ENCODE measurements at places on chromosomes 2 and 18.

DNA sequence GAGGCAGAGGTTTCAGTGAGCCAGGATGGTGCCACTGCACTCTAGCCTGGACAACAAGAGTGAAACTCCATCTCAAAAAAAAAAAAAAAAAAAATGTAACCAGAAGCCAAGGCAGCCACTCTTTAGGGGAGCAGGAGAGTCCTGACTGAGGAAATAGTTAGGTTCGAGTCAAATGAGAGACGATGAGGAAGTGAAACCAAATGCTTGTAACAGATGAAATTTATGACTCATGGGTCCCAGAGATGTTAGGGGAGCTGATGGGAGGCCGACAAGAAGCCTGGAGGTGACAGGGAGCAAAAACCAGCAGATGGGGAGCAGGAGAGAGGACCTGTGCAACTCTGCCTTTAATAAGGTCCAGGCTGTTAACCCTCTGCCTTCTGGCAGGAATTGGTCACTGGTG is 756.1 kb upstream of the DDX18 start:
- no peaks in the 10 kb centered on the region for H3K4me1 ChIP-seq
- DNase-seq = no peak
- H3K27me3 ChIP-seq = no peaks in the 10 kb centered on the region
- H3K4me3 ChIP-seq = no peak overlapping the region

GRCh38 chr2:50582164-50582563 is 449.8 kb downstream of the NRXN1 start:
- no peaks in the 10 kb centered on the region for H3K36me3 ChIP-seq
- no peak overlapping the region for H3K27ac ChIP-seq
- no peak for DNase-seq
- no peaks in the 10 kb centered on the region for H3K27me3 ChIP-seq
- no peaks in the 10 kb centered on the region for H3K4me1 ChIP-seq

- no peak overlapping the region for H3K27ac ChIP-seq
- no peak for DNase-seq
- H3K4me3 ChIP-seq = no peak overlapping the region
- no peaks in the 10 kb centered on the region for H3K27me3 ChIP-seq
Measured at GRCh38 chr2:150167711-150168110, 319.8 kb downstream of the RND3 start.

DNA sequence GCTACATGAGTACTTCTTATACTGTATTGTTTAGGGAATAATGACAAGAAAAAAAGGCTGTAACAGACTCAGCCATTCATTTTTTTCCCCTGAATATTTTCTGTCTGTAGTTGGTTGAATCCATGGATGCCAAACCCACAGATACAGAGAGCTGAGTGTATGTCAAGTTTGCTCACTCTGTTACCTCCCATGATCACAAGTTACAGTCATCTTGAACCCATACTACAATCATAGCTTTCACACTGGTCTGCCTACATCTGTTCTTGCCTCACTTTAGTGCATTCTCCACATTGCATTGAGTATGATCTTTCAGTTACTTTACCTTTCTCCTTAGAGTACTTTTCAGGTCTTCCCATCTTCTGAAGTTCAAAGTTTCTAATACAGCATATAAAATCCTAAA is 94.0 kb downstream of the BIRC6 start:
- H3K4me1 ChIP-seq = no peaks in the 10 kb centered on the region
- H3K27me3 ChIP-seq = no peaks in the 10 kb centered on the region
- no peak overlapping the region for H3K4me3 ChIP-seq
- no peak for DNase-seq

DNA sequence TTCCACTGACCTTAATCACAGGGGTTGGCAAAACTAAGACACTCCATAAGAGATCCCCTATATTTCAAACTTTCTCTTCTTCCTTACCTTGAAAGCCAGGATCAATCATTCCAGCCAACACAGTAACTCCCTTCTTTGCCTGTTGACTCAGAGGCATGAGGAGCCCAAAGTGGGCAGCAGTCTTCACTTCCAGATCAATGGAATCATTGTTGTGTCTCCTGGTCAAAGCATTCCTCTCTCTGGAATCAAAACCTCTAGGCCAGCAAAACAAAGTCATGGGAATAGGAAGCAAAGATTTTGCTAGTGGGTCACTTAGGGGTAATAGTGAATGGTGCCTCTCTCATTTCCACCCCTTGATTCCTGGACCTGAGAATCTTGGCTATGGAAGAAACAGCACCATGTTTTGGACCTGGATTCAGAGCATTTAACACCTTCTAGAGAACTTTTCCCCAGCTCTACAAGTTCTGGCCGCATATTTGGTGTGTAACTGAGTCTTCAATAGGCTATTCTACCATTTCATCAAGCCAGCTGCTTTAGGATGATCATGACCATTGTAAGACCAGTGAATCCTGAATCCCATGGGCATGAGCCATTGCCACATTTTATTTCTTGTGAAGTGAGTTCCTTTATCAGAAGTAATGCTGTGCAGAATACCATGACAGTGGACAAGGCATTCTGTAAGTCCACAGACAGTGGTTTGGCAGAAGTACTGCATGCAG is 65.7 kb upstream of the SERPINE2 start:
- no peaks in the 10 kb centered on the region for H3K36me3 ChIP-seq
- DNase-seq = no peak
- H3K27ac ChIP-seq = no peak overlapping the region
- H3K4me3 ChIP-seq = no peak overlapping the region
- H3K27me3 ChIP-seq = no peaks in the 10 kb centered on the region

- H3K27me3 ChIP-seq = no peaks in the 10 kb centered on the region
- H3K4me1 ChIP-seq = no peaks in the 10 kb centered on the region
- no peak for DNase-seq
- no peak overlapping the region for H3K4me3 ChIP-seq
- H3K36me3 ChIP-seq = no peaks in the 10 kb centered on the region
Measured at GRCh38 chr2:234468503-234468902, 28.4 kb downstream of the ARL4C start.

GRCh38 chr2:216371721-216372702 is at the start of gene MARCHF4:
MARCHF4 (minus strand) TSS chr2:216372483; CDS start chr2:216370260, 2,223 bp downstream.
- H3K27ac ChIP-seq = no peak within 1 kb of the TSS
- H3K27me3 ChIP-seq = no peaks in the 10 kb centered on the region
- H3K4me1 ChIP-seq = no peaks in the 10 kb centered on the region
- no peak within 1 kb of the TSS for H3K4me3 ChIP-seq
- no peaks in the 10 kb centered on the region for H3K36me3 ChIP-seq
- peak; percentile 42 for DNase-seq

GRCh38 chr18:80228051-80228848 is 19.1 kb downstream of the PARD6G start:
- no peaks in the 10 kb centered on the region for H3K4me1 ChIP-seq
- no peaks in the 10 kb centered on the region for H3K36me3 ChIP-seq

DNA sequence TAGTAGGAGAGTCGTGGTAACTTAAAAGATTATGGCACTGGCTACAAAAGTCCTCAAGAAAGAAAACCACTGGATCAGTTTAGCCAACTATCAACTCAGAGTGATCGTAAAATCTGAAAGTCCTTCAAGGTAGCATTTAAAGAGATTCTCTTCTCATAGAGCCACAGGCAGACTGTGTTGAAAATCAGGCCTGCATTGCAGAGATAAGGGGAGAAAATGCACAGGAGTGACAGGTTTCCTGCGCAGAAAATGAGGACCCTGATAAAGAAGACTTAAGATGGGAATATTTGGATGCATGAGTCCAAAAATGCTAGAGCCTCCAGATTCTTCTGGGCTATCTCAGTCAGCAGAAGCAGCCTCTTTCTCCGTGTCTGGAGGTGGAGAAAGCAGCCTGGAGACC is 360.9 kb downstream of the PLCL1 start:
- H3K4me1 ChIP-seq = no peaks in the 10 kb centered on the region
- no peak for DNase-seq
- H3K36me3 ChIP-seq = no peaks in the 10 kb centered on the region
- no peak overlapping the region for H3K4me3 ChIP-seq
- H3K27me3 ChIP-seq = no peaks in the 10 kb centered on the region

All from uterus (tissue), 4 donors.